ENCODE measurements at places on chromosomes 6 and 20. TPM values are rescaled to one million over a fixed set of nuclear protein-coding genes. Genes with fewer than 3 reads are reported as not detected.

ZSCAN9 gene
- 9.6 TPM for total RNA-seq

BTBD3 gene
- total RNA-seq: 27.3 TPM

MATN4 gene
- not detected for total RNA-seq

CYP39A1 gene
- total RNA-seq: 3.7 TPM

DUSP15 gene
- total RNA-seq: 5.7 TPM

HSPA1L gene
- 2.6 TPM for total RNA-seq

RIMS4 gene
- total RNA-seq: 0.80 TPM

RNF39 gene
- total RNA-seq: not detected

RBPJL gene
- not detected for total RNA-seq

C20orf144 gene
- 0.29 TPM for total RNA-seq

LGSN gene
- not detected for total RNA-seq

RFX6 gene
- total RNA-seq: not detected

TBP gene
- 9.7 TPM for total RNA-seq

DZANK1 gene
- 1.1 TPM for total RNA-seq

NDUFAF5 gene
- 46.4 TPM for total RNA-seq

COX7A2 gene
- 689 TPM for total RNA-seq

UNC93A gene
- total RNA-seq: not detected

UBE2C gene
- 0.73 TPM for total RNA-seq

SEL1L2 gene
- total RNA-seq: 0.91 TPM

PRKN gene
- total RNA-seq: 13.8 TPM
